ENCODE measurements at places on chromosomes 12 and 14. TPM values are rescaled to one million over a fixed set of nuclear protein-coding genes. Genes with fewer than 3 reads are reported as not detected.

The NKX2-1 gene
- not detected for total RNA-seq

The PLEKHD1 gene
- total RNA-seq: not detected

The YEATS4 gene
- 20.8 TPM for total RNA-seq

The SCNN1A gene
- total RNA-seq: not detected

The SPIC gene
- total RNA-seq: not detected

The NRDE2 gene
- 5.2 TPM for total RNA-seq

The MYF5 gene
- not detected for total RNA-seq

The G2E3 gene
- 29.1 TPM for total RNA-seq

The CD163L1 gene
- 15.9 TPM for total RNA-seq
